ENCODE measurements at places on chromosomes 7 and 10. TPM values are rescaled to one million over a fixed set of nuclear protein-coding genes. Genes with fewer than 3 reads are reported as not detected.

HNRNPH3 gene
- 19.7 TPM for total RNA-seq

DNA sequence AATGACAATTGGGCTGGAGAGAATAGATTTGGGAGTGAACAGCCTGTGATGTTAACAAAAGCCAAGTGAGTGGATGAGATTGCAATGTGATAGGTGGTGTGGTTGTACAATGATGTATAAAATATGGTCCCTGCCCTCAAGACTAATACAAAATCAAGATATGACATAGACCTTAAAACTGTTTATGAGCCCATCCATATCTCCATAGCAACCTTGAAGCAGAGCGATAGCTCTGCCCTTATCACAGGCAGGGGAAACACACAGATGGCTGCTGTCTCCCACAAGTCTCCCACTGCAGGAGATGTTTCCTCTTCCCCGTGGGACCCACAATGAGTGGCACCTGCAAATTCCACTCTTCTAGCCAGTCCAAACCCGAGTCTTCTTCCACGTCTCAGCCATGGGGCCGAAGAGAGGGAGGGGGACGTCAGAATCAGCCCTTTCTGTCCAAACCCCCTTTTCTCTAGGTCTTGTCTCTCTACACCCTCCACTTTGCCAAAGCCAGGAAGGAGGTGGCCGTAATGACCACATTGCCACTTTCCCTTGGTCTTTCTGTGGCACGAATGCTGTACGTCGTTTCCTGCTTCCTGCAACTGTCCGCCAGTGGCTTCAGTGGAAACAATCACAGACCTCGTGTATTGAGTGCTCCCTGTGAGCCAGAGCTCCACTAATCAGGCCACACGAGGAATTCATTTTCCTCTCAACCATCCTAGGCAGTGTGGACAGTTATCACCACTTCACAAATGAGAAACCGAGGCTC is 7.5 kb upstream of the TBXAS1 start:
- no peak for DNase-seq

ATG9B gene
- total RNA-seq, result not detected

EPHA1 gene
- total RNA-seq, result not detected

GRCh38 chr10:17123961-17124360 is 5.7 kb downstream of the CUBN start:
- no peak for DNase-seq

ACSL5 gene
- total RNA-seq, result 3.1 TPM

BLNK gene
- total RNA-seq, result 0.24 TPM

DNA sequence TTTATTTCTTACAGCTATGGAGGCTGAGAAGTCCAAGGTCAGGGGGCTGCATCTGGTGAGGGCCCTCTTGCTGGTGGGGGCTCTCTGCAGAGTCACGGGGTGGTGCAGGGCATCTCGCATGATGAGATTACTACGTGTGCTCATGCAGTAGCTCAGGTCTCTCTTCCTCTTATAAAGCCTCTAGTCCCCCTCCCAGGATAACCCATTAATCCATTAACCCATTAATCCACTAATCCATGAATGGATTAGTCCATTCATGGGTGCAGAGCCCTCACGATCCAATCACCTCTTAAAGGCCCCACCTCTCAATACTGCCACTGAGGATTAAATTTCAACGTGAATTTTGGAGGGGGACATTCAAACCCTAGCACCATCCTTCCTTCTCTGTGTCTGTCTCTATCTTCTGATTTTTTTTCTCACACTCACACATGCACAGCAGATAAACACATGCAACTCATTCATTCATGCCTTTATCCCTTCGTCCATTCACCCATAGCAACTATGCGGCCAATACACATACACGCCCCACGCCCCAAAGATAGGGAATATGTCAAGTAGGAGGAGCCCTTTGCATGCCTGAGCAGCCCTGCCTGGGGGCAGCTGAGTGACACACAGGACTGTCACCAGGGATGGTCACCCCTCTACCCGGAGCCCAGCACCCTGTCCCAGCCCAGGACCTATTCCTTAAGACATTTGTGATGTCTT is 86.5 kb downstream of the C10orf105 start:
- DNase-seq, result no peak

GRCh38 chr10:109665321-109665720 is 258.0 kb downstream of the XPNPEP1 start:
- DNase-seq, result no peak
